ENCODE measurements at places on chromosomes 2 and 18.
A peak's percentile ranks its signal among the peaks of the same experiment; 100 is the strongest.

- no peak for DNase-seq
Measured at GRCh38 chr2:102063941-102064678, 72.3 kb downstream of the IL1R2 start.

DNA sequence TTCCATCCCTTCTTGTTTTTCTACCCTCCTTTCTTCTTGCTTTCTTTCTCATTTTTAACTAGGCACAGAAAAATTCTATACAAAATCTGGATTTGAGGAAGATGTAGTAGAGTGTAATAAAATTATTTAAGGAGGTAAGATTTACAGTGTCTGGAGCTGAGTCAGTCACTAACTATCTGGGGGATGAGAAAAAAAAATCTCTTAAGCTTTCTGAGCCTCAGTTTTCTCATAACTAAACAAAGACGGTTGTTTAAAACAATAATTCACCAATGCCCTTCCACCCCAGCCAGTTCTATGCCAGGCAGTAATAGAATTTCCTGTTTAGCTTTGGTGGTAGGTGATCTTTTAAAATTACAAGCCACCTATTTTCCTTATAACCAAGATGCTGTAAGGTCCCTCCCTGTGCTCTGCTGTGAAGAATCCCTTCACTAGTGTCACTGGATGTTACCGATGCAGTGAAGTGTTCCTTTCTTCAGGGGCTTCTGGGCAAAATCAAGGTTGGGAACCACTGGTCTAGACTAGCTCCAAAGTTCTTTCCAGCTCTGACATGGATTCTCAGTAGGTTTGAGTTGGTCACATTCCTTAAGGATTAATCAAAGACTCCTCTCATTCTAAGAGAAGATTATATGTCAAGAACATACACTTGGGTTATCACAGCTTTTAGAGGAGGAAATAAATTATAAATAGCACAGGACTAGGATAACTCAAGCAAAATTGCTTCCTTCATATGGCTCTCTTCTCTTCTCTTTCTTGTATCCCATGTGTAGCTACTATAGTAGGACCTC, 289.0 kb downstream of the CDH2 start:
- DNase-seq: no peak

GRCh38 chr2:16194931-16195680, 254.8 kb downstream of the MYCN start:
- no peak for DNase-seq

DNA sequence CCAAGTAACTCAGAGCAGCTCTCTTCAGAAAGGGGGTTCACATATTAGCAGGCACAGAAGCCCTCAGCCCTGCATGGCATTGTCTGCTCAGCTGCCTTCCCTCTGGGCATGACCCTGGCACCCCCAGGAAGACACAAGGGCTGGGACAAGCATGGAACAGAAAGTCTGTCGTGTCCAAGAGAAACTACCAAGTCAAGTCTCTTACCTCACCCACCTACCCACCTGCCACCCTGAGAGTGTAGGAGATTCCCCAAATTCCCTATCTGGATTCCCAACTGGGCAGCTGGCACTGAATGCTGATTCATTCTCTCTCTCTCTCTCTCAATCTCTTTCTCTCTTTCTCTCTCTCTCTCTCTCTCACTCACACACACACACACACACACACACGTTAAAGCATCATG, 21.6 kb downstream of the SMAD7 start:
- DNase-seq: no peak

GRCh38 chr2:54480025-54480424, 23.9 kb downstream of the SPTBN1 start:
- no peak for DNase-seq

GRCh38 chr2:212484563-212485080, 54.0 kb downstream of the ERBB4 start:
- no peak for DNase-seq

DNA sequence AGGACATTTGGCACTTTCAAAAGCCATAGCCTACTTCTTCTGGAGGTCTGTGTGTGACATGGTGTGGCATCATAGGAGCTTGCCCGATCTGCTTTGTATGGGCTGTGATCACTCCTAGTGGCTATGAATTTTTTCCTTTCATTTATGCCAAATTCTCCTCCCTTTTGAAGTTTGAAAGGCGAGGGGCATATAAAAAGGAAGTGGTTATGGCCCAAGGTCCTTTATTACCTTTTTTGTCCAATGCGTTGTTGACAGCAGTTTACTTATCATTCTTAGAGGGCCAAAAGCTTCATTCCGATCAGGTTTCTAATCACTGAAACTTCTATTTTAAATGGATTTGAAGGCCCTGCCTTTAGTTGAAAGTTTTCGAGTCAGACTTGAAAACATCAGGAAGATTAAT, 224.3 kb upstream of the FOSL2 start:
- DNase-seq: no peak

- no peak for DNase-seq
Measured at GRCh38 chr2:95374921-95375471, 27.5 kb upstream of the FAHD2A start.

GRCh38 chr18:46055838-46056230, 16.2 kb downstream of the PSTPIP2 start:
- no peak for DNase-seq

GRCh38 chr2:80403081-80403480, 98.5 kb upstream of the LRRTM1 start:
- DNase-seq: no peak

GRCh38 chr2:10237392-10238321, 65.0 kb upstream of the HPCAL1 start:
- no peak for DNase-seq

GRCh38 chr2:70103531-70104061, 16.3 kb downstream of the PCBP1 start:
- no peak for DNase-seq

DNA sequence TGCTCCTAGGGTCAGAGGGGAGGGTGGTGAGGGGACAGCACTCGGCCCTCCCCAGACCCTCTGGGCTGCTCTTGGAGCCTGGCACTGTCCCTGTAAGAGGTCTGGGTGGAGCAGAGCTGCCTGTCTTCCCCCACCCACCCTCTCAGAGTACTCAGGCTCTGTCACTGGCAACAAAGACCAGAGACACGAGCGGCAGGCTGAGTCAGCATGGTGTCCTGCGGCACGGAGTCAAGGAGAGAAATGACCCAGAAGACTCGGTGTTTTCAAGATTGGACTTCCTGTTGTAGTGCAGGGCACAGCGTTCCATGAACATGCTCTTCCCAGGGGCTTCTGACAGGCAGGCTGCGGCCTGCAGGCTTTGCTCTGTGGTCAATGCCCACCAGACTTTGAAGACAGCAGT, 19.9 kb downstream of the SIGLEC15 start:
- DNase-seq: no peak

DNA sequence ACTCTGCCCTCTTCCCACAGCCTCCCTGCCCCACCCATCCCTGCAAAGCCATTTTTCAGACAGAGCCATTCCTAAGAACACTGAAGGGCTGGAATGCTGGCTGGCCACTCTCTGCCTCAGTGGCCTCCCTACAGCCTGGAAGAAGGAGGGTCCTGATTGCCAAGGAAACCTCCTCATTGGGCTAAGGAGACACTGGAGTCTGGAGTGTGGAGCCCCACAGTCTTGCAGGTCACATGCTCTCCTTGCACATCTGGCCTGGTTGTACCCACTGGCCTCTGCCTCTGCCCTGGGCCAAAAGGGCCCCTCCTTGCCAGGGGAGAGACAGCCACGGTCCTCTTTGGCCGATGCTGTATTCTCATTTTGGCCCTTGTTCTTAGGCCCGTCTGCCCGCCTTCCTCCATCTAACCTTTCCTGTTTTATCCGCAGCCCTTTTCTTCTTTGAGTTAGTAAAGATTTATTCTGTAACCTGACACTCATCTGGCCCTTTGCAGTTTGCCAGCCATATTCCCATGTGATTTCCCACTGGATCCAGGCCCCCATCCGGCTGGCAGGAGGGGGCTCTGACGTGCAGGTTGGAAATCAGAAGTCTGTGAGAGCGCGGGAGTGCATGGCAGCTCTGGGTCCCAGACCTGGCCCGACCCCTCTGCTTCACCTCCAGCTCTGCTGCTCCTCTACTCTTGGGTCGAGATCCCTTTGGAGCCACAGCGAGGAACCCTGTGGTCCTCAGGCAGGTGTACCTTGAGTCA, 11.0 kb upstream of the CATIP start:
- DNase-seq: no peak

DNA sequence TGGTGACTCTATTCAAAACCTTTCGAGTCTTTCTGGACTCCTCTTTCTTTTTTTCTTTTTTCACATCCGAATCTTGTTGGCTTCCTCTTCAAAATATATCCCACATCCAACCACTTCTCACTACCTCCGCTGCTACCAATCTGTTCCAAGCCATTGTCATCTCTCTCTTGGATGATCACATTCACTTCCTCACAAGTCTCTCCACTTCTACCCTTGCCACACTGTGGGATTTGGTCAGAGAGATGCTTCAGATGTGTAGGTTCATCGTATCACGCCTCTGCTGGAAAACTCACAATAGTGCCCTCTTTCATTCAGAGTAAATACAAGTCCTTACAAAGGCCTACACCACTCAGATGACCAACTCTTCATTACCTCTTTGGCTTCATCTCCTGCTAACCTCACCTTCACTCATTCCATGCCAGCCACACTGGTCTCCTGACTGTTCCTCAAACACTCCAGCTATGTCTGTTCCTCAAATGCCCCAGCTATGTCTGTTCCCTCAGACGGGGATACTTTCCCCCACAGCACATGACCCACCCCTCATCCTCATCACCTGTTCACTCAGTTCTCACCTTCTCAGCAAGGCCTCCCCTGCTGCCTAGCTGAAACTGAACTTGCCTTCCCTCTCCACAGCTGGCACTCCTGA, 67.2 kb upstream of the PELI1 start:
- DNase-seq: no peak

- DNase-seq: no peak
Measured at GRCh38 chr2:96369186-96369585, 33.6 kb downstream of the NCAPH start.

- no peak for DNase-seq
Measured at GRCh38 chr18:47253101-47253654, 1.7 kb upstream of the SKOR2 start.

DNA sequence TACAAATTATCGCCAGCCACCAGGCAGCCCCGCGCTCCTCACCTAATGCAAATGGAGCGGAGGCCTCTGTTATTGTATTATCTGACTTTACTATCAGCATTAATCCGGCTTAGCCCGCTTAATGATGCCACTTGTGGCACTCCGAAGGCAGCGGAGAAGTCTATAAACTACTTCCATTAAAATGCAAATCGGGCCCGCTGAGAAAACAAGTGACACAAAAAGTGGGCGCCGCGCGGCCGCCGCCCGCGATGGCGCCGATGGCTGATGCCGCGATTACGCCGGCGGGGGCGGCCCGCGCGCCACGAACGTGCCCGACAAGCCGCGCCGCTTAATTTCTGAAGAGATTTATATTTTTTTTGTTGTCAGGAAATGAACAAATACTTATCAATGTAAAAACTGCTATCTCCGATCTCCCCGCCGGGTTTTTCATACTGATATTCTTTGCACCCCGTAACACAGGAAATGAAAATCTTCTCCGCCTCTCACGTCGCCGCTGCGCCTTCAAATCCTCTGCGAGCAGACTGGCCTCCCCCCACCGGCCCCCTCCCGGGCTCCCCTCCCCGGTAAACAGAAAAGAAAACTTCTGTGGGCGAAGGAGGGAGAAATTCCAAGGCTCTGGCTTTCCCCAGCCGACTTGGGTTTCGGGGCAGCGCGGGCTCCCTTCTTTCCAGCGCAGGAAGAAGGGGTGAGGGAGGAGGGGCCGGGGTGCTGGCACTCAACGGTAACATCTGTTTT, 221.8 kb downstream of the INSIG2 start:
- DNase-seq: peak; percentile 30

DNA sequence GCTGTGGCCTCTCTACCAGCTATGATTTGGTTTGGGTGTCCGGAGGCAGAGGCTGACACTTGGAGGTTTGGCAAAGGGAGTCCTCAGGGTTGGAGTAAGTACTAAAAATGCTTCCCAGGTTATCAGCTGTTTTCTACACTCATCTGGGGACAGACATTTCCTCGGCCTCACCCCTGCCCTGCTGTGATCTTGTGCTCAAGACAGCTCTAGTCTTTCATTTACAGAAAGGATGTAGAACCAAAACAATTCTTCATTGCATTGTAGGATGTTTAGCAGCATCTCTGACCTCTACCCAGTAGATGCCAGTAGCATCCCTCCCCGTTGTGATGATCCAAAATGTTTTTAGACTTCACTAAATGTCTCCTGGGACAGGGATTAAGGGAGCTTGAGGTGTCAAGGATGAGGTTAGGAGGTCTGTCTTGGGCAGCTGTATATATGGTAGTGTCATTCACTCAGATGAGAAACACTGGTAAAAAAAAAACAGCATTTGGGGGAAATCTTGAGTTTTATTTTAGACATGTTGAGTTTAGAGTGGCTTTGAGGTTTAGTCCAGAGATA, 26.6 kb downstream of the CD28 start:
- no peak for DNase-seq

DNA sequence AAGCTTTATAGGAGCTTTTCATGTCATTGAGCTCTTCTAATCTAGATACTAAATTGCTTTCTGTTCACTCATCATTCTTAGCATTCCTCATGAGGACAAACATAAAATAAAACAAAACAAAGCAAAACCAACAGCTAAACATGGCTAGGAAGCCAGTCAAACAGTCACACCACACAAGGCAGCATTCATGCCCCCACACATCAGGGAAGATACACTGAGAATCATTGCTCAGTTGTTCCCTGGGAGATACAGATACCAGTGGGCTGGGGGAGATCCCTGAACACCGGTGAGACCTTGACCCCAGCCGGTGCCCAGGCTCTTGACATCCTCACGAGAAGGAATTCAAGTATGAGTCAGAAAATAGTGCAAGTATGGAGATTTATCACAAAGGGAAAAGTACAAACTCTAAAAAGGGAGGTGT, 177.9 kb upstream of the ARL4C start:
- DNase-seq: no peak

GRCh38 chr18:80132180-80132812, 23.2 kb downstream of the ADNP2 start:
- DNase-seq: no peak

GRCh38 chr2:66021296-66021695, 413.6 kb upstream of the MEIS1 start:
- DNase-seq: no peak

DNA sequence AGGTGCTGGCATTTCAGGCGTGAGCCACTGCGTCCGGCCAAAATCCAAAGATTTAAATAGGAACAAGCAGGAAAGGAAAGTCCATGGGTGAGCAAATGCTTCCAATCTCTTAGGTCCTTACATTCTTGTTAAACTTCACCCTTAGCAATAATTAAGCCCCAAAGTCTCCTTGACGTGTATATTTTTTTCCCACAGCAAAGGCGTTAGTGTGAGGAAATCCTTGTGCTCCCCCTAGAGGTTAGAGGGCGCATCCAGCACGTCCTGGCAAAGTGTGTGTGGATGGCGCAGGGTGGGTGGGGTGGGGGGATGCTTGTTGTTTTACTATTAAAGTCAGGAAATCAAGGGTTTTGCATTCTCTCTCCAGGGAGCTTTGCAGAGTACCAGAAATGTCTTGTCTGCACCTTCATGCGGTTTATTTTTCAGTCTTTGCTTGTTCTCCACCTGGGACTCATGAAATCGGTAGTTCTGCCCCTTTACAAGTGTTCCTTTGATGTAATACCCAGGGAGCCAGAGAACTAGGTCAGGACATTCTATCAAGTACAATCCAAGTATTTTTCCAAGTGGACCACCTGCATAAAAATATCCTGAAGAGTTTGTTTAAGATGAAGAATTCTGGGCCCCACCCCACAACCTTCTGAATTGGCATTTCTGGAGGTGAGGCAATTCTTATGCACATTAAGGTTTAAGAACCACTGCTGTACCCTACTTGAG, 22.2 kb upstream of the ITSN2 start:
- DNase-seq: no peak

GRCh38 chr2:19643117-19643518, 258.7 kb downstream of the TTC32 start:
- no peak for DNase-seq

- DNase-seq: no peak
Measured at GRCh38 chr2:190636361-190636760, 12.5 kb upstream of the NAB1 start.

- DNase-seq: no peak
Measured at GRCh38 chr2:16640867-16641266, 24.8 kb downstream of the CYRIA start.

Measured in activated CD8-positive, alpha-beta memory T cell treated with anti-CD3 and anti-CD28 coated beads for 48 hours (primary cell).